ENCODE measurements at places on chromosomes 7 and 10.

DNA sequence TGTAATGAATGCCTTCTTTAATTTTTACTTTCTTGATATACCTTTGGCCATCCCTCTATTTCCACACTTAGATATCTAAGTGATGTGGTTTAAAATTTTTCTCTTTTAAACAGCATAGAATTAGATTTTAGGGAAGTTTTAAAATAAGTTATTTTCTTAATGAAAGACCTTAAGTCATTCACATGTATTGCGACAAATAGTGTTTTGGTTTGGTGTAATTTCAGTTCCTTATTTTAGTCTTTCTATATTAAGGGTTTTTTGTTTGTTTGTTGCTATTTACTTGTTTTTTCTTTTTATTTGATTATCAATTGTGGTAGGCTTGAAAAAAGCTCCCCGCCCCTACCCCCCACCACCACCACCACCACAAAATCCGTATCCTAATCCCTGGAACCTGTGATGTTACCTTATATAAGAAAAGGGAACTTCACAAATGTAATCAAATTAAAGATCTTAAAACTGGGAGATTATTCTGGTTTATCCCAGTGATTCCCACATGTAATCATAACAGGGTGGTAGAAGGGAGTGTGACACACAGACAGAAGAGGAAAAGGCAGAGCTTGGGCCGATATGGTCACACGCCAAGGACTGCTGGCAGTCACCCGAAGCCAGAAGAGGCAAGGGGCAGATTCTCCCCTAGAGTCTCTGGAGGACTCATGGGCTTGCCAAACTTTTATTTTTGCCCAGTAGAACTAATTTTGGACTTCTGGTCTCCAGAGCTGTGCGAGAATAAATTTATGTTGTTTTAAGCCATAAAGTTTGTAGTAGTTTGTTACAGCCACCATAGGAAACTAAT, 149.7 kb downstream of the NPSR1 start:
- no peak for DNase-seq

DNA sequence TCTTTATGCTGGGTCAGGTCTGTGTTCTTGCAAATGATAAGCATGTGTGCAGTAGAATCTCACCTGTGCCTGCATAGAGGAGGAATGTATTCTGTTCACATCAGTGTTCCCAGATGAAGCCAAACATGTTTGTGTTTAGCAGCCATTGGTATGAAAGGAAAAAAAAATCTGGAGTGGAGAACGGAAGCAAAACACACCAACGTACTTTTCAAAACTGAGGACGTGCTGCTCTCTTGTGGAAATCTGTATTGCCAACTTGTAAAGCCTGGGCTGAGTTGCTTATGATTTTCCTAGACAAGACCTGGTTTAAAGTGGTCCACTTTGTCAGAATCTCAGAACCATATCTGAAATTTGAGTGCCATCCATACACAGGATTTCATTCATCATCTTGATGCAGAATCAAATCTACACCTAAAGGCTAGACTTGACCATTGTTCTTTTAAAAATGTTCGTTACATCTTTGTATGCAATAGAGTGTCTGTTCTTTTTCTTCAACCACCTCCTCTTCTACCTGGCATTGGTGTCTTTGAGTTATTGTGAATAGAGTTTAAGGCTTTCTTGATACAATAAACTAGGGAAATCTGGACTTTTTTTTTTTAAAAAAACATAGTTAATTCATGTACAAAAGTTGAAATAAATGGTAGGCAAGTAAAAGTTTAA, 367.7 kb downstream of the PHF14 start:
- DNase-seq = peak; percentile 35

DNA sequence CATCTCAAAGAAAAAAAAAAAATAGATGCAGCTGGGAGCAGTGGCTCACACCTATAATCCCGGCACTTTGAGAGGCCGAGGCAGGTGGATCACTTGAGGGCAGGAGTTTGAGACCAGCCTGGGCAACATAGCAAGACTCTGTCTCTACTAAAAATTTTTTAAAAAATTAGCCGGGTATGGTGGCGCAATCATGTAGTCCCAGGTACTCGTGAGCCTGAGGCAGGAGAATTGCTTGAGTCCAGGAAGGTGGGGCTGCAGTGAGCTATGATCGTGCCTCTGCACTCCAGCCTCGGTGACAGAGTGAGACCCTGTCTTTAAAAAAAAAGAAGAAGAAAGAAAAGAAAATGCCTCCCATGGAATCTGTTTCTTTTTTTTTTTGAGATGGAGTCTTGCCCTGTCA, 31.9 kb downstream of the GTF2IRD1 start:
- DNase-seq = no peak

DNA sequence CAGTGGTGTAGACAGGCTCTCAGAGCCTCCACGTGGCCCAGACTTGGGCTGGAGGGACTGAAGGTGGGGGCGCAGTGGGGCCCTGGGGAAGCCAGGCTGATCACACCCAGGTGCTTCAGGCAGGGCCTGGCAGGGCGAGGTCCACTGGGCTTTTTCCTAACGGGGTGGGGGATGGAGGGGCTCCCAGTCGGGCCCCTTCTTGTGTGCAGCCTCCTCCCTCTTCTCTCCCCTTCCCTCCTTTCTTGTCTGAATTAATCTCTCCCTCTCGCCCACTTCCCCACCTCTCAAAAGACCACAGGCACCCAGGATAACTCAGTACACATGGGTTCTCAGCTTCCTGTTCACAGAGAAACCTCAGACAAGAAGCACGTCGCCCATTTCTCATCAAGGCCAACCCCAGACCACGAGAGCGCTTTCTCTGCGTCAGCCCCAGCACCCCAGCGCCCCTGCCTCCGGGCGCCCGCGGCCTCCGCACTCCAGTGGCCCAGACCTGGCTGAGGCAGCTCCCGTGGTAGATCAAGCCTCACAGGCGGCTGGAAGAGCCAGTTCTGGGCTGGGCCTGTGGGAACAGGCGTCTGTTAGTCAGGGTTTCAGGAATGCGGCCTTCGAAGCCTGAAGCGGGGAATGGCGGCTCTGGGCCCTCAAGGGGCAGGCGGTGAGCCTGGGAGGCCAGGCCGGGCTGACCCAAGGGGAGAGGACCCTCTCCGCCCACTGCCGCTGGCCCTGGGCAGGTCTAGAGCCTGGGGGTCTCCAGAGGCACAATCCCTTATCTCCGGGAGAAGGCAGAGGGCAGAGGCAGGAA, 50.6 kb downstream of the PWWP2B start:
- DNase-seq = peak; percentile 92

- DNase-seq = no peak
Observed at GRCh38 chr10:122845783-122846332, at the start of gene CUZD1. Gene CUZD1, minus strand, starts transcription at chr10:122845857. Its CDS starts 14 bp downstream, at chr10:122845843.

DNA sequence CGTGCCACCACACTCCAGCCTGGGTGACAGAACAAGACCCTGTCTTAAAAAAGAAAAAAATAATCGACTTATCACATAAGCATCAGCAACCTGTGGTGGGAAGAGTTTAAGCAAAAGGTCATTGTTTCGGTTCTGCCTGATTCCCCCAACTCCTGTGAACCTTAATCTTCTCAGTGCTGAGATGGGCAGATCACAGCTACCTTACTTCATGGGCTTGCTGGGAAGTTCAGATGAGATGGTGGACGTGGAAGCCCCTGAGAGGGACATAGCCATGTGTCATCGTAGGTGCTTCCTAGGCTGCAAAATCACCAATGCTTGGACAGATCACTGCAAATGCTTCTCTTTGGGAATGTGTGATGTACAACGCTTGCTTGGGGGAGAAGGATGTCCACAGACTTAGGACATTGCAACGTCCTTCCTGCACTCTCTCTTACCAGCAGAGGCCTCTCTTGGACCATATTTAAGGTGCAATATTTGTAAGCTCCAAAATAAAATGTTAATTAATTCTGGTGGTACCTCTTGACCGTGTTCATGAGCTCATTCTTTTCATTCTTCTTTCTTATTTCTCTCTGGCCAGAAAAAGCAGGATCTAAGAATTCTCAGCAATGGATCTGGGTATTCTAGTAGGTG, 8.6 kb downstream of the GJD4 start:
- no peak for DNase-seq

DNA sequence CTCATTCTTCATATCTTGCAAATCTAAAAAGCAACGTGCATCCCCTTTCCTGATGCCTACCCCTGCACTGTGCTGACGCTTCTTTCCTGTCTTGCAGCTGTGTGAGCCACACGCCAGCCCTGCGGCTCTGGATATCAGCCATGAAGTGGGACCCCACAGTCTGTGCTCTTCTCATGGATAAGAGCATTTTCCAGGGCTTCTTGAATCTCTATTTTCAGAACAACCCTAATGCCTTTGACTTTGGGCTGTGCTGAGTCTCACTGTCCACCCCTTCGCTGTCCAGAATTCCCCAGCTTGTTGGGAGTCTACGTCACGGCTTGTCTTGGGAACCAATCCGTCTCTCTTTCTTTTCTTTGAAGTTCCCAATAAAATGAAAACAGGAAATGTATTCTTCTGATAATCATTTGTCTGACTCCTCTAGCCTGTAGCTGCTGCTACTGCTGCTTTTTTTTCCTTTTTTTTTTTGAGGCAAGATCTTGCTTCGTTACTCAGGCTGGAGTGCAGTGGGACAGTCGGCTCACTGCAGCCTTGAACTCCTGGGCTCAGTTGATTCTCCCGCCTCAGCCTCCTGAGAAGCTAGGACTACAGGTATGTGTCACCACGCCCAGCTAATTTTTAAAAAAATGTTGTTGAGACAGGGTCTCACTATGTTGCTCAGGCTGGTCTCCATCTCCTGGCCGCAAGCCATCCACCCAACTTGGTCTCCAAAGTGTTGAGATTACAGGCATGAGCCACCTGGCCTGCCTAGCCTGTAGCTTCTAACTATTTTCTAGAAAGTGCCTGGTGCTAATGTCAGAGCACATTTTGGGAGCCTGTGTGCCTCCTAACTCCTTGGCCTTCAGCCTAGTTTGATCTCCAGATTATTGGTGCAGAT, 30.3 kb downstream of the GSTO2 start:
- DNase-seq = no peak

- DNase-seq = peak; percentile 39
Observed at GRCh38 chr10:23694446-23694920, 255.6 kb downstream of the OTUD1 start.

GRCh38 chr10:62095181-62096122, 173.2 kb downstream of the RTKN2 start:
- peak; percentile 41 for DNase-seq

Measured in small intestine (tissue), 16 donors.